ENCODE measurements at places on chromosomes 3 and 15.

GRCh38 chr15:36644191-36644896, 64.9 kb downstream of the CDIN1 start:
- DNase-seq, result no peak

DNA sequence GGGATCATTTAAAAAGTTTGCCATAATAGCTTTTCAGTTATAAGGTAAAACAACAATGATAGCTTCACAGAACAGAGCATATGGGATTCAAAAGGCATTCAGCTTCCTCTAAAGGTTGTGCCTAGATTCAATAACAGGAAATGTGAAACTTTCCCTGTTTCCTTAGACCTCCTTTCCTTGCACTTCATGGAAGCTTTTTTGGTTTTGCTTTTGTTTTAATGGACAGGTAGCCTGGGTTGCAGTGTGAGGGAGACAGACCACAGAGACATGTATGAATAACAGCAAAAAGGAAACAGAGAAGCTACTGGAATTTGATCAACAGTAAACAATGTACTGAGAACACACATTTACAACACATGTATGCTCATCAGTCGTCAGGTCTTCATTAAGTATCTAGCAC, 2.3 kb upstream of the TNFAIP8L3 start:
- DNase-seq, result no peak

DNA sequence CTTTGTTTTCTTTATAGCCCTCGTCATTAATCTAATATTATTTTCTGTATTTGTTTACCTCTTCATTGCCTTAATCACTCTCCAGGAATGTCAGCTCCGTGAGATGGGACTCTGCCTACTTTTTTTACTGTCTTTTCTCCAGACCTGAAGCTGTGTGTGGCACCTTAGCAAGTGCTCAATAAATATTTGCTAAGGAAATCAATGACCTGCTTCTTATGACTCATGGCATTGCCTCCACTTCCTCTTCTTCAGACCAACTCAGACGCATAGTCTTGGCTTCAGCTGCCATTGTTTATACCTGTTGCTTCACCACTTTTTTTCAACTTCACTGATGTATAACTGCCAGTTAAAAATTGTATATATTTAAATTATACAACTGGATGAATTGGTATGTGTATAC, 218.5 kb upstream of the CMC1 start:
- DNase-seq, result no peak

- DNase-seq, result no peak
Measured at GRCh38 chr3:101163554-101163953, 156.8 kb downstream of the IMPG2 start.

DNA sequence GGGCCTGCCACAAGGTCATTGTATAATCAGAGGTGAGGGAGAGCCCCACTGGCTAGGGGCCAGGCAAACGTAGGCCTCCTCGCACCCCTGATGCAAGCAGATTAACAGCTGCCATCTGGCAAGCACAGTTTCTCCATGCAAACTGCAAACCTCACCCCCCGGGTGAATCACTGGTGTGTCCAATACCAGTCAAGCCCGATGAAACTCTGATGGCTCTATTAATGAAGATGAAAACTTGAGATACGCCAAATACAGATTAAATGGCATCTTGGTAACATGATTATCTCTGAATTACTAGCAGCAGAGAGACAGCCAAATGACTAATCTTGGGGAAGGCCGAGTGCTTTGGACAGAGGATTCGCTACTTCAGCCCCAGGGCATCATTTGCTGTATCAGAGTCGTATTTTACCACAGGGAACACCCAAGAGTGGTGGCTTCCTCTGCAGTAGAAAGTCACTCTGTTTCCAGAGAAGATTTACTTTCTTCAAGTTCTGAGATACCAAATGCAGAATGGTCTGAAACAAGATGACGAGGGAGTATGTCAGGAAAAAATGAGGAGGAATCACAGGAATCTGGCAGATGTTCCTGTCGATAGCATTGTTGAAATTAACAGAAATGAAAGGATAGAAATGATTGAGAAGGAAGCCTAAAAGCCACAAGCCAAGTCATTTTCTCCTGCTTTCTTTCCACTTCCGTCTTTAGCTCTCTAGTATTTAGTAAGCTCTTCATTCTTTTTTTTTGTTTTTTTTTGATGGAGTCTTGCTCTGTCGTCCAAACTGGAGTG, 96.2 kb upstream of the NR2F2 start:
- DNase-seq, result no peak

GRCh38 chr3:24530471-24530870, 35.8 kb upstream of the THRB start:
- DNase-seq, result no peak

DNA sequence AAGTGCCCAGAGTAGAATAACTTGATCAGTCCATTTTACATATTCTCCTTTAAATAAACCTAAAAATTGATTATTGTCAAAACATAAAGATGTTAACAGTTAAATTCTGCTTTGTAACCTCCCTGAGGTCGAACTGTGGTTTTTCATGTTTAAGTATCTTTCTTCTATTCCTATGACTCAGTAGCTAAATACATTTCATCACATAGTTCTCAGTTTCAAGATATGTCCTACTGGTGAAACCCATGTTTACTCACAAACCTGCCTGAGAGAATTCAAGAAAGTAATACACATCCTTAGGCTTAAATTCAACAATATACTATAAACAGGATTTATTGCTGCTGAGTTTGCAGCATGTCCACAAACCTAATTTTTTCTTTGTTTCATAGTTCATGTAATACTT, 692.9 kb downstream of the ZPLD1 start:
- no peak for DNase-seq

DNA sequence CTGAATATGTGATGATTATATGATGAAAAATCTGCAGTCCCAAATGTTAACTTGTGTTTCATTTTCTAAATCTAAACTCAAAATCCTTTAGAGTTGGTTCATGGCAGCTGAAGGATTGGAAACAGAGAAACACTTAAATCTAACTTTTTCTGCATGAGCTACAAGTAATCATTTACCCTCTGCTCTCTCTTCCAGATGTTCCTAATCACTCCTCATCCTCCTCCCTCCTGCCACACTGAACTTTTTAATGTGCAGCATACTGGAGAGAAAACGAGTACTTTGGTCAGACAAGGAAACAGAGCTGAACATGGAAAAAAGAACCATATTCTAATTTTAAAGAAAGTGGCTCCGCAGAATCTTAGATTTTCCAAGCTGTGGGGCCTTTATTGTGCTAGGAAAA, 321.2 kb upstream of the COL8A1 start:
- DNase-seq, result no peak

GRCh38 chr3:153572654-153573053, 410.6 kb downstream of the RAP2B start:
- no peak for DNase-seq

DNA sequence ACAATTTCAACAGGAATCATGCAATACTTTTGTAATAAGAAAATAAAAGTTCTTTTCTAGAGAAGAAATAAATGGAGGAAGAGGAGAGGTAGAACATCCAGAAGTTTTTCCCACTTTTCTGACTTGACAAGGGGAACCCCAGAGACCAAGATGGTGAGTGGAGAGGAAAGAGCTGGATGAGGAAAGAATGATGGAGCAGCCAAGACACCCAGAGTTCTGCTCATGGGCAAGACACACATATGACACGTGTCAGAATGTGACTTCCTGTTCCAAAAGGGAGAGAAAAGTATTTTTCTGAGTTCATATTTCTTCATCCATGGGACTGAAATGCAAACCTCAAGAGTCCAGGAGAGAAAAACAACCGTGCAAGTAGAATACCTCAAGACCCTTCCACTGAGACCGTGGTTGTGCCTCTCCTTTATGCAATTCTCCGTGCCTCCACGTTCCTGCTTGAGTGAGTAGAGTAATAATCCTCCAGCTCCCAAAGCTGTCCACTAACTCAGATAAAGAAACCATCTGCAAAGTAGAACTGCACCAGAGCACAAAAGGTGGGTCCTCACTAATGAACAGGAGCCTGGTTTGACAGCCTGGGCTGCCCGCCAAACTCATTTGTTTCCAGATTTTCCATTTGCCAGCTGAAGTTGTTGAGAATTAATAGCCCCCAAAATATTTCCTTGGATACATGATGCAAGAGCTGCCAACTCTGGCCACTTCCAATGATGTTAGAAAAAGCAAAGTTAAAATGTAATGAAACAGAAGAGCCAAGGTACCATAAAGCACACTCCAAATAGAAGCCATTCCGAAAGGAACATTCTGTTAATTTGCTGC, 272.6 kb upstream of the IGF1R start:
- no peak for DNase-seq
